Caki2 (cell line): ENCODE measurements at places on chromosomes 13 and 19.

GRCh38 chr19:46388311-46389095 is 24.9 kb downstream of the CCDC8 start:
- no peak for DNase-seq

- DNase-seq, result no peak
These were observed 2.6 kb downstream of the UNC13A start for GRCh38 chr19:17685451-17686022.

DNA sequence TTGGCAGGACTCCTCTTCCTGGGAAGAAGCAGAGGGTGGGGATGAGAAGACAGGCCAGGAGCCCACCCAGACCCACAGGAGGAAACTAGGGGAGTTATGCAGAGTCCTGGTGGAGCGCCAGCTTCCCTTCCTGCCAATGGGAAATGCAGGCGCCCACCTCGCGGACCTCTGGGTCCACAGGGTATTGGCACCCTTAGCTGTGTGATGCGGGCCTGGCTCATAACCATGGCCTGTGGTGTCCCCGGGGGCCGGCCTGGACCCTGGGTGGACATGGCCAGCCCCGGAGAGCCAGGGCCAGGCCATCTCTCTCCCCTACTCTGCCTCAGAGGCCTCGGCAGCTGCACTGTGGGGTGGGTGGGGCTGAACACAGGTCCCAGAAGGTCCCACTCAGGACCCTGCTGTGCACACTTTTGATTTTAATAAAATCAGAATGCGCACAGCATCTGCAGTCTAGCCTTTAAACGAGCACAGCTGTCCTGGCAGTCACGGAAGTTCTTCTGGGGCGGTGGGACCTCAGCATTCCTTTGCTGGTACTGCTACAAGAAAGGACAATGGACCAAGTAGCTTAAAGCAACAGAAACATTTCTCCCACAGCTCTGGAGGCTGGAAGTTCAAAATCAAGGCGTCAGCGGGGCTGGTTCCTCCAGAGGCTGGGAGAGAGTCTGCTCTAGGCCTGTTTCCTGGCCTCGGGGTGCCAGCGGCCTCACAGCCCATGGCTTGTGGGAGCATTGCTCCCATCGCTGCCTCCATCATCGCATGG is 1.8 kb downstream of the F10 start:
- no peak for DNase-seq

DNA sequence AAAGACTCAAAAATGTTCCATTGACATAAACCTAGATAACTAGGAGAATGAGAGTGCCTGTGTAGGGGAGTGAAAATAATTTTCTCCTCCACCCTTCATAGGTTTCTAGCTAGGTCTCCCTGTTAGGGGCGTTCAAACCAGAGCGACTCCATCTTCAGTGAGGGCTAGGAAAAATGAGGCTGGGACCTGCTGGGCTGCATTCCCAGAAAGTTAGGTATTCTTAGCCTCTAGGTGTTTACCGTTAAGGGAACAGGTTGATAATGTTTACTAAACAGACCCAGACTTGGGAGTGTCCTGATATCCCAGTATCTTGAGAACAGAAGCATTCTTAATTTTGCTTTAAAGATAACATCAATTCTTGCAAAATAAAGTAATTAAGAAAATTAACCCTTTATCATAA is 20.1 kb downstream of the PABPC3 start:
- no peak for DNase-seq

GRCh38 chr13:40101708-40102359 is 446.4 kb downstream of the COG6 start:
- no peak for DNase-seq

DNA sequence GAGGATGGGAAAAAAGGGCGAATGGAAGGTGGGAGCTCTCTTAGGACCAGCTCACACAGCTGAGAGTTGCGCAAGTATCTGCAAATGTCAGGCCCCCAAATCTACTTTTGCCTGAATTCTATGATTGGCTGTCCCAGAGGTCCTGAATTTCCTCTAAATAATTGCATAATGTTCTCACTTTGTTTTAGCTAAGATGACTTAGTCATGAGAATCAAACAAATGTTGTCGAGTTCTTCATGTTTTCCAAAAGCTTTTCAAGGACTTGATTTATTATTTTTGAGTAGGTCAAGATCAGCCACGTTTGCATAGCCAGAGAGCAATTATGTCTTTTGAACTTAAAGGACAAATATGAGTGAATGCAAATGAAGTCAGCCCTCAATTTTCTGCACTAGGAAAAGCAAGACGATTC is 246.6 kb upstream of the MAB21L1 start:
- DNase-seq, result no peak
